ENCODE measurements at places on chromosomes 12 and 14.

GRCh38 chr12:89610366-89610765 is 84.5 kb upstream of the POC1B start:
- DNase-seq, result no peak

DNA sequence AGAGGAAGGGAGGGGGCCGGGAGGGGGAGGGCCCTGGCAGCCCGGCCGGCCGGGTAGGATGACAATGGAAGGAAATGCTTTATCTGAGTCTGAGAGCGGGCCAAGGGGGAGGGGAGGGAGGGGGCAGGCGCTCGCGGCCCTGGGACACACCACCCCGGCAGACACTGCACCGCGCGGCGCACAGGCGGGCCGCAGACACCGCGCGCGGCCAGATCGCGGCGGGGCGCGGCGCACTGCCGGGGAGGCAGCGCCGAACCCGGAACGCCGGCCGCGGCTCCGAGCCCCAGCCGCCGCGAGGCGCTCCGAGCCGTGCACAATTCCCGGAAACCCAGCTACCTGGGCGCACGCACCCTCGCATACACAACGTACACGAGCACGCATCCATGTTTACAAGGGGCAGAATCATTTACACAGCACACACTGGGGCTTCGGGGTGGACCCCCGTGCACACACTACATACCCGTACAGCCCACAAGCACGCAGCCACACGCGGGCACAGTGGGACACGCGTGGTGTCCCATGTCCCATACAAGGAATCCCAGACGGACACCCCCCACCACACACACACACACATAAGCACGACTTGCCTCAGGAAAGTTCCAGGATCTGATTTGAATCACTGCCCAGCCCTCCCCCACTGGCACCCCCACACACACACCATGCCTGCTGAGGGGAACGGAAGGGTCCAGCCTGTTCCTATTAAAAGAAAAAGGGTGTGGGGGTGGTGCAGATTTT is at the start of gene HDAC7:
Gene HDAC7, minus strand, starts transcription at position 8 of the 735 bp plus-strand sequence. CDS start 118 bp downstream, outside the sequence.
- peak; percentile 69 for DNase-seq

- no peak for DNase-seq
Measured at GRCh38 chr12:40792792-40793386, 100.7 kb downstream of the CNTN1 start.

GRCh38 chr14:91496790-91497189 is 13.3 kb downstream of the PPP4R3A start:
- DNase-seq, result no peak

DNA sequence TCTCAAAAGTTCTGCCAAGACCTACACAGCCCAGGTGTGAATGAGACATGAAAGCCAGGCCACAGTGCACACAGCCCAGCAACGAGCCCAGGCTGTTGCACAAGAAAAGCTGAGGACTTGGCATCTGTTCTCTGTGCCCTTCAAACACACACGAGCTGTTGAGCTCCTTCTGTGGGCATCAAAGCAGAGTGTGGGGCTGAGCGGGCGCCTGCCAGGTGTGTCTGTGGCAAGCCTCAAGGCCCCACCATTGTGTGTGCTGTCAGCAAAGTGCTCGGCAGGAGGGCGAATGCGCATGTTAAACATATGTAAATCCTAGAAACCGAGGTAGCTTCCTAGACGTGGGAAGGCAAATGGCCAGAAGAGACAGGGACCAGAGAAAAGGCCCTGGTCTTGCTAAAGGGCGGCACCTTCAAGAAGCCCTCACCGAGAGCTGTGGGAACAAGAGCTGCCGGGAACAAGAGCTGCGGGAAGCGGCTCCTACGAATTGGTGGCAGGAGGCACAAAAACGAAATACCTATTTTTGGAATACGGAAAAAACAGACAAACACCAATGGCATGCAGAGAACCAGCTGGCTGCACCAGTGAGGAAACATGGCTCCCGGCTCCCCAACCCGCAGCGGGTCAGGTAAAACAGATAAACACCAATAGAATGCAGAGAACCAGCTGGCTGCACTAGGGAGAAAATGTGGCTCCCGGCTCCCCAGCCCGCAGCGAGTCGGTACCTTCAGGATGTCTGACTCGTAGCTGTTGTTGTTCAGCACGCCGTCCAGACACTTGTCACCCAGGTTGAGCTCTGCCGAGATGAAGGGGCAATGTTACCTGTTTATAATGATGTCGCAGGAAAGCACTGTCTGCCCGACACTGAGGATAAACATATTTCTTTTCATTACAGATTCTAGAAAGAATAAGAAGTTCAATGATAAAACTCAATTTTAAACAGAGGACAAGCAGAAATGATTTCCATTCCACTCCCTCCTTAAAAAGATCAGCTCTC is 19.0 kb upstream of the GOLGA3 start:
- no peak for DNase-seq

DNA sequence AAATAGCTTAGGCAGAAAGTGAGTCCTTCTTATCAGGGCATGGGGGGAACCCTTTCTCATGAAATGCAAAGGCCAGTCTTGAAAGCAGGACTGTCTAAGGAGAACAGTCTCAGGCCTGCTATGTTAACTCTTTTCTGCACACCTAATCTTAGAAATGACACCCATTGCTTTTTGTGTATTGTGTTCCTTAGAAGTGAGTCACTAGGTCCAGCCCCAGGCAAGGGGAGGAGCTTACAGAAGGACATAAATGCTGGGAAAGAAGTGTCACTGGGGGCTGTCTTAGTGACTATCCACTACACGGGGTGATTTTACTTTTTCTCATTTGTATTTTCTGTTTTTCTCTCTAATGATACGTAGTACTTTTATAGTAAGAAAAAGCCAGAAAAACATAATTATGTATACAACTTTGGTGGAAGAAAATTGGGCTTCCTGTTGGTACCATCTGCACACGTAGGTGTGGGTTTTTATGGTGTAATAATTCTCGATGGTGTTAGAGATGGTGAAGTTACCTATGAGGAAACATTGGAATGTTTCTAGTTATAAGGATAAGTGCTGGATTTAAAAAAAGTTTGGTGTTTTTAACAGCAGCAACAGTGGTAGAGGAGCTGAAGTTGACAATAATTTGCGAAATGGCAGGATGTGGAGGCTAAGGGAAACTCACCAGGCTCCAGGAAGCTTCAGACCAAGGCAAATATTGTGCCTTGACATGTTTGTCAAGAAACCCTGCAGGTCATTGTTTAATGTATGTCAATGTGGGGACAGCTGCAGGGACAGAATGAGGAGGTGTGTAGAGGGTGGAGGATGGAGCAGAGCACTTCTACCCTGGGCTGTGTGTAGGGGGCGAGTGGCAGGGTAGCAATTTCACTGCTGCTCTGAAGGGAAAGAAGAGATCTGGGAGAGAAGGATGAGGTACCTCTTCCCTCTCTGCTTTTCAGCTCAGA is 214.9 kb downstream of the KTN1 start:
- DNase-seq, result no peak

DNA sequence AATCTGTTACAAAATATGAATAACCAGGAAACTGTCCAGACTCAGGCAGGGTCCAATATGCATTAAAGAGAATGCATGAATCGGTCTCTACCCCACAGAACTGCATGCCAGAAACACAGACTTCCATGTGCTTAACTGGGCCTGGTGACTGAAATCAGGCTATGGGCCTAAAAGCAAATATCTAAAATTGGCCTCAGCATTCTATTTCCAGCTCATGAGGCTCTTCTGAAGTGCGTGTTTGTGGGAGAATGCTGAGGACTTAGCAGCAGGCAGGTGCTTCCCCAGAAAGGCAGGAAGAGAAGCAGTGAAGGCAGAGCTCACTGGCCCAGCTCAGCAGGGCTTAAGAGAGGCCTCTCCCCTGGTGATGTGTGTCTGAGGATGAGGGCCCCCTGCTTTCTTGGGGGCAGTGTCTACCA is 48.5 kb downstream of the ADGRD1 start:
- no peak for DNase-seq

DNA sequence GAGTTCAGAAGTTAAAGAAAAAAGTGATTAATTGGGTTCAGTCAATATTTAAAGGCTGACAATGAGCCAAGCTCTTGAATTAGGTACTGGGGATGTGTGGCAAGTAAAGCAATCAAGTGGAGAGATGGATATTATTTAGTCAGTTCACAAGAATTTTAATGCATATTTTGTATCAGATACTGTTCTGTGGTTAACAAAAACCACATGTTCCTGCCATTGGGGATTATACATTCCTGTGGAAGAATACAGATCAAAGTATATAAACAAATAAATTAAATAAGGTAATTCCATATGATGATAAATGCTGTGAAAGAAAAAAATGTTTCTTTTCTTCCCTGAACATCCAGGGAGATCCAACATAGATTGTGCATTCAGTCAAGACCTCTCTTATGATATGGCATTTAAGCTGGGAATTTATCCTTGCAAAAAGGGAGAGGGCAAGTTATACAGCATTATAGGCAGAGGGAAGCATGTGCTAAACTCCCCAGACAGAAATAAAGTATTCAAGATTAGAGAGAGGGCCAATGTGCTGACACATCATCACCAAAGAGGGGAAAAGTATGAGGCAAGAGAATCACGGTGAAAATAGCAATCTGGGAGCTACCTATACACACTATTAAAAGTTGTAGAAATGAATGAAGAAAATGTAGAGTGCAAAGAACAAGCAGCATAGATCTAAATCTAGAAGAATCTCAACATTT is 17.6 kb upstream of the A2M start:
- DNase-seq, result no peak

GRCh38 chr12:125766091-125766490 is 700.9 kb downstream of the AACS start:
- DNase-seq, result no peak

DNA sequence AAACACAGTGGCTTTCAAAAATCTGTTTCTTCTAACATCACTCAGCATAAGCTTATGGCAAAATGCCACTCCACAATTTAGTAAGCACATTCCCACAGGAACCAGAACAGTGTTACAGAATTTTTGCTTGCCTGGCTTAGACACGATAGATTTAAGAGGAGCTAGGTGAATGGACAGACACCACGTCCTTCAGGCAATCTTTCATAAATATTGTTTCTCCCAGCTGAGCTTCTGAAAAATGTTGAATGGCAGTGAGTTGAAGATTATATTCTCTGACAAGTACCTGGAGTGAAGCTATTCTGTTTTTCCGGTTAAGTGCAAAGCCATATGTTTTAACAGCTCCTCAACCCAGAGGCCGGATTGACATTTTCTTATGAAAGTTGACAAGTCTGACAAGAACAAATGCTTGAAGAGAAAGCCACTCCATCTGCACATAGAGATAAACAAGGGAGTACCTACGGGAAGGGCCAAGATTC is 102.0 kb downstream of the FSCB start:
- DNase-seq, result no peak

- DNase-seq, result no peak
Measured at GRCh38 chr12:56935157-56935556, 949 bp upstream of the SDR9C7 start.

- no peak for DNase-seq
Measured at GRCh38 chr12:54175200-54175963, 13.4 kb downstream of the SMUG1 start.

- DNase-seq, result no peak
Measured at GRCh38 chr14:32022938-32023466, 54.1 kb upstream of the ARHGAP5 start.

DNA sequence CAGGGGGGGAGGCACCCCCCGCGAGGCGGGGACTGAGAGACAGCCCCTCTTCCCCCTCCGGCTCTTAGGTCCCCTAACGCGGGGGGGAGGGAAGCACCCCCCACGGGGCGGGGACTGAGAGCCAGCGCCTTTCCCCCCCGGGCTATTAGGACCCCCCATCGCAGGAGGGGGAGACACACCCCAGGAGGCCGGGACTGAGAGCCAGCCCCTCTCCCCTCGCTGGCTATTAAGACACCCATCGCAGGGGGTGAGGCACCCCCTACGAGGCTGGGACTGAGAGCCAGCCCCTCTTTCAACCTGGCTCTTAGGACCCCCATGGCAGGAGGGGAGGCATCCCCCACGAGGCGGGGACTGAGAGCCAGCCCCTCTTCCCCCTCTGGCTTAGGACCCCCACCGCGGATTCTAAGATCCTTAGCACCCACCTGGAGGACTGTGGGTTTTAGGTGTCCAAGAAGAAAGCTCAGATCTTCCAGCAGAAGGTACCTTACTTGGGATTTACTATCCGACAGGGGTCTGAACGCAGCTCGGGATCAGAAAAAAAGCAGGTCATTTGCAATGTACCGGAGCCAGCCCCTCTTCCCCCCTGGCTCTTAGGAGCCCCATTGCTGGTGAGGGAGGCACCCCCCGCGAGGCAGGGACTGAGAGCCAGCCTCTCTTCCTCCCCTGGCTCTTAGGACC is 197.8 kb upstream of the PZP start:
- no peak for DNase-seq

DNA sequence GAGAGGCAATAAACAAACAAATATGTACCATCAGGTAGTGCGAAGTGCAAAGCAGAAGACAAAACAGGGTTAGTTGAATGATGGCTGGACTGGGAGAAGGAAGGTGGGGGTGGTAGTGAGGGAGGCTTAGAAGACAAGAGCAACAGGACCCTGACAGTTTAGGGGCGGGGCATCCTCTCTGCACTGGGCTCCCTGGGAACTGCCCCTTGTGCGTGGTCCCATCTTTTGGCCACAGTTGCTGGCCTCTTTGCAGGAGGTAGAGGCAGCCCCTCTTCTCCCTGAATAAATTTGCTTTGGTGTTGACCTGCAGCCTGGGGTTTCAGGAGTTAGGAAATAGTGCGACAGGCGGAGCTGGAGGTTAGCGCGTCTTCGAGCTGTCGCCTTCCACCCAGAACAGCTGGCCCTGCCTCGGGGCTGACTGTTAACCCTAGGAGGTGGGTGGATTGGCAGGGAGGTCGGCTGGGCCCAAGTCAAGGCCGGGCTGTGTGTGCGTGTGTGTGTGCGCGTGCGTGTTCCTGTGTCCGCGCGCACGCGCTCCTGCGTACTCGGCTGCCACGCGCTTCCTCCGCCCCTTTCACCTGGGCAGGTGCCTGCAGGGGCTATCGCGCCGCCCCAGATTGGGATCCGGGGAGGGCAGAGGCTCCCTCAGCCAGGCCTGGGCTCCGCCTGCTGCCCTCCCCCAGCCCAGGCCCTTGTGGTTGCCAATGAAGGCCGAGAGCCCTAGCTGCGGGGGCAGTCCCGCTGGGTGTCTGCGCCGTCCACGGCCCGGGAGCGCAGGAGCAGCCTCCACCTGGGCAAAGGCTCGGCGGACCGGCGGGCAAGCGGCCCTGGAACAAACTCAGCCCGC is 180.8 kb downstream of the ADCK1 start:
- no peak for DNase-seq

GRCh38 chr12:55852740-55853139 is 10.0 kb upstream of the MMP19 start:
- DNase-seq, result no peak

DNA sequence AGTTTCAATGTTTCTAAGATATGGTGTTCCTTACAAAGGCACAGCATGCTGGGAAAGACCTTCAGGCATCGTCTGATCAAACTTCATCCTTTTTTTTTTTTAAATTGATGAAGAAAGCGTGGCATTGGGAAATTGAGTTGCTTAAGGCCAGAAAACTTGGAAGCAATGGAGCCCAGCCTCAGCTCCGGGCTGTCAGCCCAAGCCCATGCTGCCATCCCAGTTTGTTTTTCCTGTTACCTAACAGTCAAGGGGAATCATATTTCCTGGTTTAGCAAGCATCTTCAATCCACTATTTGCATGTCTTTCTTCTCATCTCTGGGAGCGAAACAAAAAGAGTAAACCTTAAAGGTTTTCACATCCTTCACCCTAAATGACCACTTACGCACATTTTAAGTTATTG is 200.2 kb downstream of the CHST11 start:
- DNase-seq, result no peak

GRCh38 chr12:7784701-7785100 is 4.5 kb upstream of the NANOG start:
- DNase-seq, result no peak

GRCh38 chr12:12999271-12999958 is 650 bp downstream of the HEBP1 start:
- no peak for DNase-seq

All from stimulated activated CD8-positive, alpha-beta memory T cell treated with anti-CD3 and anti-CD28 coated beads, Interleukin-15, amount 100 ng/mL, for 48 hours (primary cell).